ENCODE measurements at places on chromosomes 6 and 20. TPM values are rescaled to one million over a fixed set of nuclear protein-coding genes. Genes with fewer than 3 reads are reported as not detected.

Gene PPP1R3G
- 0.04 TPM for total RNA-seq

Gene SLC32A1
- not detected for total RNA-seq

Gene TINAG
- not detected for total RNA-seq

Gene OR2H2
- not detected for total RNA-seq

Gene EGFL8
- 21.7 TPM for total RNA-seq

Gene FNDC1
- total RNA-seq, result not detected

Gene TOX2
- total RNA-seq, result not detected

Gene MUCL3
- not detected for total RNA-seq

All from K562 (cell line).